Smooth muscle cell of the umbilical artery (primary cell): ENCODE measurements at places on chromosomes 7 and 10. TPM values are rescaled to one million over a fixed set of nuclear protein-coding genes. Genes with fewer than 3 reads are reported as not detected.

LRRC4 gene
- 0.18 TPM in 1 of 2 replicates, not detected in the other for total RNA-seq

SOSTDC1 gene
- under 0.01 and 0.05 TPM in 2 replicates for total RNA-seq

MCM7 gene
- 14.6 and 57.5 TPM in 2 replicates for total RNA-seq

SPDYE5 gene
- not detected in 2 replicates for total RNA-seq

AKR1B15 gene
- not detected in 2 replicates for total RNA-seq

GTPBP4 gene
- total RNA-seq: 35.6 and 74.2 TPM in 2 replicates

CACNB2 gene
- under 0.01 TPM in 1 of 2 replicates, not detected in the other for total RNA-seq

FKBP14 gene
- 79.9 and 141 TPM in 2 replicates for total RNA-seq

CCDC172 gene
- total RNA-seq: not detected in 2 replicates

LEP gene
- not detected in 2 replicates for total RNA-seq

HTRA1 gene
- total RNA-seq: 227 and 344 TPM in 2 replicates

INSIG1 gene
- total RNA-seq: 269 and 370 TPM in 2 replicates

FOXI2 gene
- not detected in 2 replicates for total RNA-seq

FAM237B gene
- 0.05 TPM in 1 of 2 replicates, not detected in the other for total RNA-seq

SAMD9L gene
- 11.9 and 17.0 TPM in 2 replicates for total RNA-seq

TRIM50 gene
- not detected in 2 replicates for total RNA-seq

GNB2 gene
- 61.5 and 126 TPM in 2 replicates for total RNA-seq

NEUROD6 gene
- total RNA-seq: not detected in 2 replicates

SLC18A3 gene
- total RNA-seq: not detected in 2 replicates

AKR1C3 gene
- total RNA-seq: 1.2 TPM in 2 replicates

FAM25A gene
- not detected in 2 replicates for total RNA-seq

ANKRD61 gene
- total RNA-seq: 0.23 TPM in 1 of 2 replicates, not detected in the other

CYP2C18 gene
- not detected in 2 replicates for total RNA-seq

CALCR gene
- not detected in 2 replicates for total RNA-seq

AUTS2 gene
- total RNA-seq: 2.1 and 12.3 TPM in 2 replicates

NOBOX gene
- not detected in 2 replicates for total RNA-seq

SFTPA1 gene
- total RNA-seq: not detected in 2 replicates

HSPA14 gene
- total RNA-seq: 11.6 and 13.7 TPM in 2 replicates

H2BK1 gene
- not detected in 2 replicates for total RNA-seq

MCM10 gene
- 0.89 and 7.2 TPM in 2 replicates for total RNA-seq

KLF14 gene
- total RNA-seq: under 0.01 TPM in 1 of 2 replicates, not detected in the other

VPS50 gene
- 31.5 and 33.5 TPM in 2 replicates for total RNA-seq

CLDN4 gene
- 0.89 and 7.7 TPM in 2 replicates for total RNA-seq

ZPBP gene
- not detected in 2 replicates for total RNA-seq

SPOCK2 gene
- total RNA-seq: under 0.01 and 0.23 TPM in 2 replicates

CDH23 gene
- under 0.01 TPM in 2 replicates for total RNA-seq

MACROH2A2 gene
- total RNA-seq: 5.6 and 9.5 TPM in 2 replicates

ABCB4 gene
- 0.14 and 0.30 TPM in 2 replicates for total RNA-seq

FHIP2A gene
- total RNA-seq: 23.8 and 32.8 TPM in 2 replicates

ECHDC3 gene
- 3.3 and 3.9 TPM in 2 replicates for total RNA-seq
